ENCODE measurements at places on chromosomes 13 and 19. TPM values are rescaled to one million over a fixed set of nuclear protein-coding genes. Genes with fewer than 3 reads are reported as not detected.

DNA sequence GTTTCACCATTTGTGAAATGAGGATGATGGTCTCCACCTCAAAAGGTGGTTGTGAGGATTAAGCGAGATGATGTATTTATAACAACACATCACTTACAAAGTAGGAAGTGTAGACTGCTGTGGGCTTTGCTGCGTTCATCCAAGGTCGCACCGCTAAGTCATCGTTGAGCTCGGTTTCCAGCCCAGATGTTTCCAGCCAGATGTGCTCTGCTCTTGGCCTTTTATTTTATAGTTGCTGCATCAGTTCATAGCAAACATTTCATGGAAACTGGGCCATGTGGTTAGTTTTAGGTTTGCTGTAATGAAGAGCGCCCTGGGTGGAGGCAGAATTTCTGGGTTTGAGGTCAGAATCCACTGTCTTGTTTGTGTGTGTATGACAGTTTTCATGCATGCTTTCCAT lies 76.5 kb upstream of the RNF113B start:
- no peak for DNase-seq

GRCh38 chr19:35666251-35666913 lies at the start of gene UPK1A:
Gene UPK1A (plus strand): TSS chr19:35666517. CDS start chr19:35666813, 296 bp downstream.
- DNase-seq = no peak

The WTIP gene
- 1.8 TPM for polyA plus RNA-seq

DNA sequence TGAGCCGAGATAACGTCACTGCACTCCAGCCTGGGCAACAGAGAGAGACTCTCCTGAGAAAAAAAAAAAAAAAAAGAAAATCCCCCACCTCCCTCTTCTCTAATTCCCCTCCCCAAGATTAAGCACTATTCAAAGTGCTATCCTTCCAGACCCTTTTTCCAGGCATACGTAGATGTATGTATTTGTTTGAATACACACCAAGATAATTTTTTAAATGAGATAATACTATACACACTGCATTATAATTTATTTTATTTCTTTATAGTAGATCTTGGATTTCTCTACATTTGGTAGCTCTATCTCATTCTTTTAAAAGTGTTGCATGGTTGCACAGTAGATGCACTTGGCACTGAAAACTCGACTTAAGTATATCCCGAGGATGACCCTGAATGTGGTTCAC lies 32.5 kb downstream of the CAB39L start:
- no peak for DNase-seq
